ENCODE measurements at places on chromosomes 6 and 20. TPM values are rescaled to one million over a fixed set of nuclear protein-coding genes. Genes with fewer than 3 reads are reported as not detected.

The RIN2 gene
- total RNA-seq: not detected

The RPS6KA2 gene
- total RNA-seq: 5.4 TPM

The ZC3H12D gene
- 25.3 TPM for total RNA-seq

The ELOVL2 gene
- total RNA-seq: not detected

The L3MBTL3 gene
- 25.6 TPM for total RNA-seq

The IRAK1BP1 gene
- total RNA-seq: 3.0 TPM

The DEFB132 gene
- total RNA-seq: not detected

DNA sequence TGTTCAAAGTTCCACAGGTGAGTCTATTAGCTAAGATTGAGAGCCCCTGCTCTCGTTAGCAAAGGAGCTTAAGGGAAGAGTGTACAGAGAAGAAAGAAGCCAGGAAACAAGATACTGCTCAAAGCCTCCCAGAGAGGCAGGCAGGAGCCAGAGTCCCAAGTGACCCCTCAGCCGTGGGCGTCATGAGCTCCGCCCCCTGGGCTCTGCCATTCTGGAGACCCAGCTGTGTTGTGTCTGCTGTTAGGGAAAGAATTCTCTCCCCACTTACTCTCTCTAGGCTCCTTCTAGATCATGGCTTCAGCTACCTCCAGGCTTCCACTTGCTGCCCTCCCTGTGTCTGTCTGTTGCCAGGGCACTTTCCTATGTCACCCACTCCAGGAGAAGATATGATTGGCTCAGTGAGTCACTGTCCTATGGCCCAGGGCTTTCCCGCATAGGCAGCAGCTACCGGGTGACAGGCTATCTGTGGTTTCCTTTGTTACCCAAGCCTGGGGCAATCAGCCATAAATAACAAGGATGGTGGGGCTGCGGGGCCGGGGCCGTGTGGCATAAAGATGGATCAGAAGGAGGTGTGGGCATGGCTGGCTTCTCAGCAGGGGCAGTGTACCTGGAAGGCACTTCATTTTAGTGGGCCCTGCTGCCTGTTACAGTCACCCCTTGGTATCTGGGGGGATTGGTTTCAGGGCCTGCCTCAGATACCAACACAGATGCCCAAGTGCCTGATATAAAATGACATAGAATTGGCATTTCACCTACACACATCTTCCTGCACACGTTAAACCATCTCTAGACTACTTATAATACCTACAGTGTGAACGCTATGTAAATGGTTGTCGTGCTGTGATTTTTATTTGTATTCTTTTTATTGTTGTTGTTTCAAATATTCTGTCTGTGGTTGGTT is 118.9 kb downstream of the ARMC2 start:
- H3K4me1 ChIP-seq: peaks cover 23% of the 10 kb centered on the region
- DNase-seq: peak; percentile 47
- no peak overlapping the region for H3K27ac ChIP-seq
- no peaks in the 10 kb centered on the region for H3K27me3 ChIP-seq
- no peaks in the 10 kb centered on the region for H3K36me3 ChIP-seq

GRCh38 chr6:167661552-167662044 is 165.1 kb upstream of the AFDN start:
- DNase-seq: no peak
- no peaks in the 10 kb centered on the region for H3K36me3 ChIP-seq
- H3K27me3 ChIP-seq: no peaks in the 10 kb centered on the region
- no peak overlapping the region for H3K4me3 ChIP-seq

- no peak overlapping the region for H3K4me3 ChIP-seq
- H3K36me3 ChIP-seq: no peaks in the 10 kb centered on the region
- H3K27ac ChIP-seq: no peak overlapping the region
Observed at GRCh38 chr6:48031711-48032110, 79.3 kb downstream of the PTCHD4 start.

- H3K4me3 ChIP-seq: no peak overlapping the region
Observed at GRCh38 chr20:59640267-59640666, 35.9 kb downstream of the PHACTR3 start.

DNA sequence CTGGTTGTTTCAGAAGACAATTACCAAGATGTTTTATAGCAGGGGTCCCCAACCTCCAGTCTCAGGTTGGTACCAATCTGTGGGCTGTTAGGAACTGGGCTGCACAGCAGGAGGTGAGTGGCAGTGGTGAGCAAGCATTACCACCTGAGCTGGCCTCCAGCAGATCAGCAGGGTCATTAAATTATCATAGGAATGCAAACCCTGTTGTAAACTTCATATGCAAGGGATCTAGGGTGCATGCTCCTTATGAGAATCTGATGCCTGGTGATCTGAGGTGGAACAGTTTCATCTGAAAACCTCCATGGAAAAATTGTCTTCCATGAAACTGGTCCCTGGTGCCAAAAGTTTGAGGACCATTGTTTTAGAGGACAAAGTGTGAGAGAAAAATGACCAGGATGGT is 240.6 kb downstream of the GRM1 start:
- no peak for DNase-seq
- H3K27me3 ChIP-seq: no peaks in the 10 kb centered on the region
- H3K27ac ChIP-seq: no peak overlapping the region
- H3K4me1 ChIP-seq: no peaks in the 10 kb centered on the region
- no peak overlapping the region for H3K4me3 ChIP-seq

GRCh38 chr6:150482883-150483409 is 114.1 kb downstream of the IYD start:
- DNase-seq: no peak
- no peak overlapping the region for H3K4me3 ChIP-seq
- no peaks in the 10 kb centered on the region for H3K36me3 ChIP-seq
- H3K4me1 ChIP-seq: no peaks in the 10 kb centered on the region

DNA sequence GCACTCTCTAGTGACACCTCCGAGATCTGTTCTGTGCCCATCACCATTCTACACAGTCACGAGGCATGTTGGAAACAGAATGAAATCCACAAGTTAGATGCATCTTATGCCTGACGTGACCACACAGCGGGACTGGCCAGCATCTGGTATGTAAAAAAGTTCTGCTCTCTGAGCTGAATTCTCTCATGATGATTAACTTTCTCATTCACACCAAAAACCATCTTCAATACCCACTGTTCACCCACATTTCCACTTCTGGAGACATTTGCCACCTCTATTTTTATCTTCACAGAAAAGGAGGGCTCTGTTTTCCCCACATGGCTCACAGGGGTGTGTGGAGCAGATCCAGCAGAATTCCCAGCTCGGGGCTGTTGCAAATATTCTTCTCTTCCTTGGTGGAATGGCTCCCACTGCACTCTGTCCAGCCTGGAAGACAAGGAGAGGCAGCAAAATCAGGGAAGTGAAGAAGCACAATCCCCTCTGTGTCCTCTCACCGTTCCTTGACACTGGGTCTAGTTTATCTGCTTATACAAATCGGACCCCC is 303.4 kb downstream of the TAF4 start:
- H3K36me3 ChIP-seq: no peaks in the 10 kb centered on the region
- H3K27ac ChIP-seq: no peak overlapping the region
- no peak overlapping the region for H3K4me3 ChIP-seq
- H3K27me3 ChIP-seq: no peaks in the 10 kb centered on the region

GRCh38 chr20:34017610-34018009 is 23.9 kb downstream of the RALY start:
- DNase-seq: no peak
- peak overlapping the region; percentile 4 for H3K27ac ChIP-seq
- H3K4me1 ChIP-seq: peaks cover 70% of the 10 kb centered on the region
- H3K27me3 ChIP-seq: no peaks in the 10 kb centered on the region

GRCh38 chr6:108744996-108745395 is 103.2 kb upstream of the ARMC2 start:
- no peaks in the 10 kb centered on the region for H3K36me3 ChIP-seq
- H3K4me3 ChIP-seq: no peak overlapping the region
- peaks cover 51% of the 10 kb centered on the region for H3K27me3 ChIP-seq

- H3K27ac ChIP-seq: no peak overlapping the region
- no peaks in the 10 kb centered on the region for H3K27me3 ChIP-seq
- H3K4me1 ChIP-seq: no peaks in the 10 kb centered on the region
Observed at GRCh38 chr6:77143659-77144447, 319.4 kb downstream of the HTR1B start.

GRCh38 chr6:157368359-157369049 is 12.5 kb upstream of the ZDHHC14 start:
- no peak overlapping the region for H3K4me3 ChIP-seq
- H3K27ac ChIP-seq: no peak overlapping the region
- peaks cover 15% of the 10 kb centered on the region for H3K4me1 ChIP-seq
- H3K27me3 ChIP-seq: peaks cover 58% of the 10 kb centered on the region
- H3K36me3 ChIP-seq: no peaks in the 10 kb centered on the region
- DNase-seq: no peak

Measured in activated CD8-positive, alpha-beta memory T cell treated with anti-CD3 and anti-CD28 coated beads, Interleukin-2, amount 10 ng/mL, durations not matched to agents 7 days and 5 days (primary cell).